ENCODE measurements at places on chromosomes 5 and 9.

- DNase-seq, result no peak
Observed at GRCh38 chr5:34533582-34534522, 122.3 kb upstream of the RAI14 start.

DNA sequence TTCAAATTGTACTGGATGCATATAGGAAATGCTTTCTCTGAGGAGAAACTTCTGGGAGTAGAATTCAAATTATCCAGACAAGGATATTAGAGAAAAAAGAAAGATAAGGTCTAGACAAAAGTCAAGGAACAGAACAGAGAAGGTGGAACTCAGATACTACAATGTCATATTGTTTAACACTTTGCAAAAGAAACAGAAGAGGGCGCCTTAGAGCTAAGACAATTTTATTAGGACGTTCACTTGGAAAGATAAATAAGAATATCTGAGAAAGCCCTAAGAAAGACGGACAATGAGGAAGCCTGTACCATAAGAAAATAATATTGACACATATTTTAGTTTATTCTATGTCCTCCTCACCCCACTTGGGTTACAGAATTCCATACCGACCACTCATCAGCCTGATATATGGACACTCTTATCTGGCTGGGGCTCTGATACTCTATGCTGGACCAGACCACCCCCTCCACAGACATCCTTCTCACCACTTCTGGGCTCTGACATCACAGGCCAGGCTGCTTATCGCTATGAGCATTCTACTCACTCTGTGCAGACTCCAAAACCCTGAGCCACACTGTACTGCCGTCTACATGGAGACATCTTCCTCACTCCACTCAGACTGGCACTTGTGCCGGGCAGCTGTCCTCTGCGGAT, 9.1 kb upstream of the AK3 start:
- no peak for DNase-seq

GRCh38 chr5:10621832-10622231, 58.0 kb downstream of the ANKRD33B start:
- no peak for DNase-seq

DNA sequence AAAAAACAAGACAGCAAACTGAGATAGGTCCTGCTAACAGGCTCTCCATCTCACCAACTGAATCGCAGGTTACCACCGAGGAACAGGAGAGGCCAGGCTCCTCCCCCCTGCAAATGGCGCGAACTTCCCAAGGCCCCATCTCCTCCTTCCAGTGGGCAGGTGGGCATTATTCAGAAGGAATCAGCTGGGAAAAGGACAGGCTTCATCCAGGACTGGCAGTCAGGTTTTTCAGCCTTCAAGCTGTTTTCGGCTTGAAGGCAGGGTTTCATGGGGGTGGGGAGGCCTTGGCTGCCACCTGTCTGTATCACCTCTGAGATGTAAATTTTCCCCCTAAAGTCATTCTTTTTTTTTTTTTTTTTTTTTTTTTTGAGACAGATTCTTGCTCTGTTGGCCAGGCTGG, 79.4 kb downstream of the SFXN1 start:
- DNase-seq, result no peak

Data from cortex of kidney (tissue), 1 donor.